ENCODE measurements at places on chromosomes 5 and 9.

GRCh38 chr9:92650839-92651621, 18.9 kb downstream of the IPPK start:
- DNase-seq = no peak

GRCh38 chr5:28104080-28104479, 1065.7 kb upstream of the CDH9 start:
- DNase-seq = no peak

DNA sequence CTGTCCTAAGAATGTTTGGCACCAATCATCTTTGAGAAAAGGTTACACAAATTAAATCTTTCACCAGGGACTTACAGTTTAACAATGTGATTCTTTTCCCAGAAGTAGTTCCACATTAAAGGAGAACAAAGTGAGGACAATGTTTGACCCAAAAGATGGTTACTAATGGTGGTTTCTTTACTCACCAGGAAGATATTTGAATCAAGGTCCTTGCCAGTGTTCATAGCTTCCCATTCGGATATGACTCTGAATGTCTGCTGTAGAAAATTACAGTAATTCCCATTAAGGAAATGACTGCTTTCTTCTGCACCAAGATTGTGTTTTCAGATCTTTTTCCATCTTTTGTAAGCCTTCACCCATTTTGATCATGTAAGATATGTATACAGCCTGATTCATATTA, 114.6 kb upstream of the ADAMTSL1 start:
- DNase-seq = no peak

DNA sequence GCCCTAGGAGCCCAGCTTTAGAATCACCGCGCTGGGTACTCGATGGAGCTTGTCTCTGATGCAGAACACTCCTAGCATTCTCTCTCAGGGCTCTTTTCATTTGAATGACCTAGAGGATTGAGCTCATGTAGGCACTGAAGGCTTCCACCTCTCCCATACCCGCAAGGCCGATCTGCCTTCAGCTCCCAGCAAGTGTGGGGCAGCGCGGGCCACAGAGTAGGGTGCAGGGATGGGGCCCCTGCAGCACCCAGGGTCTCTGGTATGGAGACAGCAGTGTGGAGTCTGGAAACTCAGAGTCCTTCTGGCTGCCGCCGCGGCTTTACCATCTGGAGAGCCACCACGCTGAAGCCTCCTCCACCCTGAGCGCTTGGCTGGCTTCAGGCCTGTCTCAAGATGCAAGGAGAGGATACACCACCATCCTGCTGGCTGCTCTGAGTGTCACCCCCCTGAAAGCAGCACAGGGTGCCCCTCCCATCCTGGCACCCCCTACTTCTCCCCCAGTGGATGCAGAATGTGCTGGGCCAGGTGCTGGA, 12.9 kb downstream of the STKLD1 start:
- no peak for DNase-seq

DNA sequence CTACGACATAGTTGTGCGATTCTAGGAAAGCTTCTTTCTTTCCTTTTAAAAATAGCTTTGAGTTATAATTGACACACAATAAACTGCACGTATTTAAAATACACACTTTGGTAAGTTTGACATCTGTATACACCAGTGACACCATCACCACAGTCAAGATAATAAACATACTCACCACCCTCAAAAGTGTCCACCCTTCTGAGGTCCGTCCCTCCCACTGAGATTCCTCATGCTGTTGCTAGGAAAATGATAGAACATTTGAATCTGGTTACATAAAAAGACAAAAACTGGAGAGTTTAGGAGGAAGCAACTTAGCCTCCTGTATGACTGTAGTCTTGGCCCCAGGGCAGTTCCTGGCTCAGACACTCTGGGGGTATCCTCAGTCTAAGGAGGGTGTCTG, 17.2 kb downstream of the S100Z start:
- DNase-seq = no peak
